ENCODE measurements at places on chromosomes 1 and 21.

GRCh38 chr1:101221945-101222429 is 14.8 kb upstream of the S1PR1 start:
- no peak for DNase-seq

GRCh38 chr1:51671527-51672325 is 54.8 kb downstream of the OSBPL9 start:
- DNase-seq: no peak

- no peak for DNase-seq
Observed at GRCh38 chr21:38811257-38811656, 5.5 kb downstream of the ETS2 start.

- DNase-seq: no peak
Observed at GRCh38 chr21:31629972-31630711, 29.4 kb upstream of the SOD1 start.

DNA sequence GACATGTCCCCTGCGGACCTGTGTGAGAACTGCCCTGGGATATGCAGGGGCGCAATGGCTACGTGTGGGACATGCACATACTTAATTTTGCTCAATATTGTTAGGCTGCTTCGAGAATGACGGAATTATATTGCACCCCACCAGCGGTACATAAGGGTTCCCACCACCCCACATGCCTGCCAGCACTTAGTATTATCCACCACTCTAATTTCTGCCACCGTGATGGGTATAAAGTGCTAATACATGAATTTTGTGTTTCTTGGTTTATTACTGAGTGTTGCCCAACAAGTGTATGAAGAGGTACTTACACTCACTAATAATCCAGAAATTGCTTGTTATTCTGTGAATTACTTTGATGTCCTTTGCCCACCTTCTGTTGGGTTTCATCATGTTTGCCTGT is 52.1 kb upstream of the ACOT11 start:
- DNase-seq: no peak

- DNase-seq: no peak
Observed at GRCh38 chr1:110893908-110894490, 21.1 kb downstream of the CD53 start.

DNA sequence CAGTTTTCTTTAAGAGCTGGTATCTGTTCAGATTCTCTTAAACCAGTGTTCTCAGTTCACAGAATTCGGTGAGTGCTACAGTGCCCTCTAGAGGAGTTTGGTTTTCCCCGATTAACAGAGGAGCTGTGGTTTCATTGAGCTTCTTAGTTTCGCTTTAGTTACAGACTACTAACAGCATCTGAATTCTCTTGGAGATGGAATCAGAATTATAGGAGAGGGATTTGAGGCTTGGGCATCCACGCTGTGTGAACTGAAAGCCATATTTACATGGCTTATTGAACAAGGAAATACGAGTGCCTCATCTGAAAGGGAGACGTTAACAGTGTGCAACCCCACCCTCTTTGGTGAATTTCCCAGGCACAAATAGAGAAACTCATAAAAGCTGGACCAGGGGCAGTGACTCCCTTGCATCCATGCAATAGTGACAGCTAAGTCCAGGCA is 202.0 kb downstream of the USH2A start:
- no peak for DNase-seq

DNA sequence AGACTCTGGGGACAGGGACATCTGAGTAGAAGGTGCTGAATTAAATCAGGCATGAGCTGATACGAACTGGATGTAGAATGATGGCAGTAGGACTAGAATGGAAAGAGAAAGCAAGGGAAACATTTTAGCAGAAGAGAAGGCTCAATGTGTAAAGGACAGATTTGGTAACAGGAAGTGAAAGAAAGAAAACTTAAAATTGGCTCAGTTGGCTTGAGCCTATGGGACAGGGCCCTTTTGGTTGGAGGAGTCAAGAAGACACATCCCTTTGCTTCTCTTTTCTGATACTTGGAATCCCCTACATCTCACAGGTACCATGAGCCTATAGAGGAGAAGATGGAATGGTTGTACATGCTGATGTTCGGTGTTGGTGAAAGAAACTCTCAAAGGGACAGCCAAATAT is 300.6 kb upstream of the PLXNA2 start:
- no peak for DNase-seq

DNA sequence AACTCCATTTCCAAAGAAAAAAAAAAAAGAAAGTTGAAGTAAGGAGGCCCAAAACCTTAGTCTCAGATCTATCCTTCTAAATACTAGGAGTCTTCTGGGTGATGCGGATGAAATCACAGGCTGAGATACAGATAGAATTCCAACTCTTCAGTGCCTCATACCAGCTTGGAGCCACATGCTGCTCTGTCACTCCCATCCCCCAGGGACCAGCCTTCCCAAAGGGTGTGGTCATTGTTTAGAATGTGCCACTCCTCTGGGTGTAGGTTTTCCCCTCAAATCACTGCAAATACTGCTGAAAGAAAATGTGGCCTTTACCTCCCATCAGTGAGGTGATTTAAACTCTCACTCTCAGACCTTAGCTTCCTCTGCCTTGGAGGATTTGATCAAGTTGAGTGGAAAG is 112.9 kb downstream of the CDC7 start:
- no peak for DNase-seq

DNA sequence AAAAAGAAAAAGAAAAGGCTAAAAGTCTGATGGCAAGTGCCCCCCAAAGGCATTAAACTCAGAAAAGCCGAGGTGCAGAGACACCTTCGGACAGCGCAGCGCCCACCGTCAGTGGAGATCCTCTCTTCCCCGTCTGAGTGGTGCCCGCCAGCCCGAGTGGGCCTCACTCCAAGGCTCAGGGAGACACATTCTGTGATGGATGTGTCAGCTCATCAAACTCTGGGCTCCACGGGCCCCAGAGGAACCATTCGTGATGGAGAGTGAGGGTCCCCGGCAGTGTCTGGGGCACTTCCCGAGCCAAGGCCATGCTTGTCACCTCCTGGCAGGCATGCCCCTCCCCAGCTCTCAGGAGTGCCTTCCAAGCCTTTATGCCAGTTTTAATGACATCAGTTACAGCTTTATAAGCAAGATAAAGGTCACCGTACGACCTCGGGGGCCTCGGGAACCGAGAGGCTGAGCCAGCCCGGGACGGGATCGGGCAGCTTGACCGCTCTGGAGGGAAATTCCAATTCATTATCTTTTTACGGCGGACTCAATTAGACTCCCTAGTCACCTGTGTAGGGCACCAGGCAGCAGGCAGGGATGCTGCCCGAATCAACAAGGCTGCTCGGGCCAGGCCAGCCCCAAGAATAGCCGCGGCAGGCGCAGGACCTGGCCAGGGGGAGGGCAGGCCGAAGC is 49.5 kb downstream of the MORN1 start:
- DNase-seq: no peak

GRCh38 chr1:92504291-92505014 is 17.7 kb upstream of the GFI1 start:
- DNase-seq: no peak

GRCh38 chr1:2641381-2642130 is 8.7 kb upstream of the MMEL1 start:
- no peak for DNase-seq

GRCh38 chr1:42938645-42939615 is 19.7 kb downstream of the SLC2A1 start:
- DNase-seq: no peak

DNA sequence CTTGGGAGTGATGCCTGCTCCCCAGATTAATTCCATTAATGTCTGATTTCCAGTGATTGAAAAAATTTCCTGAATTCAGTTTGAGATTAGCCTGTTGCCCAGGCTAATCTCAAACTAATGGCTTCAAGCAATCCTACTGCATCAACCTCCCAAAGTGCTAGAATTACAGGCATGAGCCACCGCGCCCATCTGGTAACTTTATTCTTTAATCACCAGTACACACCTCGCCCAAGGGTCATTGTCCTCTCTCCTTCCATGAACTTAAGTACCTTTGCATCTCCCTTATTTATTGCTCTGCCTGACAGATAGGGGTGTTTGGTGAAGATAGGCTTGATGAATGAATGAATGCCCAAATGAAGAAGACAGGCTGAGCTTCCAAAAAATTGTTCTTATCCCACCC is 366.5 kb downstream of the SIPA1L2 start:
- no peak for DNase-seq

DNA sequence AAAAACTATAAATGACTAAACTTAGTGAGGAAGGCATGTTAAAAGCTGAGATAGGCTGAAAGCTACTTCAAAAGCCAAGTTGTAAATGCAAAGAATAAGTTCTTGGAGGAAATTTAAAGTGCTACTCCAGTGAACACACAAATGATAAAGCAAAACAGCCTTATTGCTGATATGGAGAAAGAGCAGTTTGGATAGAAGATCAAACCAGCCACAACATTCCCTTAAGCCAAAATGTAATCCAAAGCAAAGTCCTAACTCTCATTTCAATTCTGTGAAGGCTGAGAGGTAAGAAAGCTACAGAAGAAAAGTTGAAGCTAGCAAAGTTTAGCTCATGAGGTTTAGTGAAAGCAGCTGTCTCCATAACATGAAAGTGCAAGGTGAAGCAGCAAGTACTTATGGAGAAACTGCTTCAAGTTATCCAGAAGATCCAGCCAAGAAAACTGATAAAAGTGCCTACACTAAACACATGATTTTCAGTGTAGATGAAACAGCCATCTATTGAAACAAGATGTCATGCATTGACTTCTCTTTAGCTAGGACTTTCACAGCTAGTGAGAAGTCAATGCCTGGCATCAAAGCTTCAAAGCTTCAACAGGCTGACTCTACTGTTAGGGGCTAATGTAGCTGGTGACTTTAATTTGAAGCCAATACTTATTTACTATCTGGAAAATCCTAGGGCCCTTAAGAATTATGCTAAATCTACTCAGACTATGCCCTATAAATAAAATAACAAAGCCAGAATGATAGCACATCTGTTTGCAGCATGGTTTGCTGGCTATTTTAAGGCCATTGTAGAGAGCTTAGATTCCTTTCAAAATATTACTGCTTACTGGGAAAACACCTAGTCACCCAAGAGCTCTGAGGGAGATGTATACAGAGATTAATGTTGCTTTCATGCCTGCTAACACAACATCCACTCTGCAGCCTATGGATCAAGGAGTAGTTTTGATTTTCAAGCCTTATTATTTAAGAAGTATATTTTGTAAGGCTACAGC is 188.6 kb downstream of the EIF4G3 start:
- no peak for DNase-seq

DNA sequence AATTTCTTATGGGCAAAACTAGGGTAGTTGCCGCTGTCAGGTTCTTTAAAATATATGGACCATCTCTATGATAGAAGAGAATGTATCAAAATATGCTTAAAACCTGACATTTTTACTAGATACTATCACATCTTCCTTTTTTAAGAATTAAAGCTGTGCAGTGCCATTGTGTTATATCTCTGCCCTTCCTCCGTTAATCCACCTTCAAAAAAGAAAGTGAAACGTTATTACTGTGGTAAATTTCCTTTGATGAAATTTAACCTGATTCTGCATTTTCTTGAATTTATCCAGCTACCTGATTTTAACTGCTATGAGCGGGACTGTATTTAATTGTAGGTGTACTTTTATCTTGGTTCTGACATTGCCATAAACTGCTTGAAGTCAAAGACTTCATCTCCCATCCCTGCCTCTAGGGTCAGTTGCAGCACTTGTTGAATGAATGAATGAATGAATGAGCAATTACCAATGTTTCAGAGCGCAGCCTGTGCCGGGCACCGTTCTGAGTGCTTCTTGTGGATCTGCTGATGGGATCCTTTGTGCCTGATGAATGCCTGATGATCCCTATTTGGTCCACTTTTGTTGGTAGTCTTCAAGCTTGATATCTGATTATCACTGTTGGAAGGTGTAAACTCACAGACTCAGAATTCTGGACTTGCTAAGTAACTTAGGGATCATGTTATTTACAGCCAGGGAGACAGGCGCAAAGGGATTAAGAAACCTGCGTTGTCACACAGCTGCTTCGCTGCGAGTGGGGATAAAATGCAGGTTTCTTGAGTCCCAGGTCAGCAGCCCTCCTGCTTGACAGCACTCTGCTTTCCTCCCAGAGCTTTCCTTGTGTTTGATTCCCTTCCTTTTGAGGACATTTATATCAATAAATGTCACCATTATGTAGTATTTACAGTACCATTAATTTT is 30.1 kb downstream of the SMYD2 start:
- peak; percentile 17 for DNase-seq

DNA sequence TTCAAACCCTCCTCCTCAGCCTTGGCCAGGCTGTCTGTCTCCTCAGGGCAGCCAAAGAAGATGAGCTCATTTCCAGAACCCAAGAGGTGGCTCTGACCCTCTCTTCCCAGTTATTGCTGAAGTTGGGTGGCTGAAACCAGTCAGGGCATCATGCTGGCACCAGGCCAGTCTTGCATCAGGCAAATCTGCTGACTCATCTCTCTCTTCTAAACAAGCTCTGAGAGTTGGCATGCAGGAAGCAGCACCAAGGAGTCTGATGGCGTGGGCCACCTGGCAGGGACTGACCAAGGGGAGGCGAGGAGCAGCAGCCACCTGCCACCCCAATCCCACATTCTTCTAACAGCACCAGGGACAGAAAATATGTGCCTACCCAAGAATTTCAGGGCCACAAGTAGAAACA is 104.8 kb upstream of the ATP1A1 start:
- DNase-seq: no peak

DNA sequence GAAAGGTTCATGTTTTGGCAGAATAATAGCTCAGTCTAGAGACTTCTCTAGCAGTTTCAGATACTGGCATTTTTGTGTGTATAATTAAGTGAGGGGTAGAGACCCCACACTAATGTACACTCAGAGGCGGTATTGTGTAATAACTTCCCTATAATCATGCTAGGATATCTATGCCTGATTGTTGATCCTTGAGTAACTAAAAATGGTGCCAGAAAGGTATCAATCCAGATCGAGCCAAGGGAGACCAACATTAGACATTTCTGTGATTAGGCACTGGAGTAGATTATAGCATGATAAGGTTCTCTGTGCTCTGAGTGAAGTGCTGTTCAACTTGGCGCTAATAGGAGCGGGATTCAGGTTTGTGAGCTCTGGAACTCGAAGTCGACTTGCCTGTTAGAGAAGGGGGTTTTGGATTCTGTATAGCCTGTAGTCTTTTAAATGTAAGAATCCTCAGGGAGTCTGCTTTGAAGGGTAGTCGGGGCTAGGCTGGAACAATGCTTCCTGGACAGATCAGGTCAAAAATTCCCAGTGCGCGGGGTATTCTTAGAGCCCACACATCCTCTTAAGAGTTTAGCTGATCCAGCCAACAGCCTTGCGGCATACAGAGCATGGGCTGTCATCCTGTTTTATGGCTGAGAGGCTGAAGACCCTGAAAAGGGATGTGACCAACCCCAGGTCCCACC is 24.2 kb downstream of the MAN1C1 start:
- no peak for DNase-seq

GRCh38 chr1:229381234-229381633 is 38.4 kb upstream of the CCSAP start:
- no peak for DNase-seq

- no peak for DNase-seq
Observed at GRCh38 chr1:177069490-177069889, 95.0 kb downstream of the ASTN1 start.

- DNase-seq: no peak
Observed at GRCh38 chr1:169894424-169895145, 889 bp upstream of the SCYL3 start.

All from central memory CD4-positive, alpha-beta T cell (primary cell).